ENCODE measurements at places on chromosomes 2 and 18.

DNA sequence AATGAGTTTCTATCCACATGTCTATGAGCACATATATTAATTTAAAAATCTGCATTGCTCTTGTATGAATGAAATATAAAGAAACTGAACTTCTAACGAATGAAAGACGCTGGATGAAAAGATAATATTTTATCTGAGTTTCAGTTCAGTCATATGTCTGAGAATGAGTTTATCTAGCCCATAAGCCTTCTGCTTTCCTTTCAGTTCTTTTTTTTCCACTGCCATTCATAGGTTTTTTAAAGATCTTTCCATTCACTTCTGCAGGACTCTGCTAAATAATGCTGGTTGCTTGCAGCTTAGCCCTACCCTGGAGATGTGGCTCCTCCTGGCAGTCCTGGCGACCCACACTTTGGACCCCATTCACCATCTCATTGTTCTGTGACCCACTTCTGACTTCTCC, 109.0 kb downstream of the BCL2 start:
- no peak for DNase-seq

GRCh38 chr2:237623428-237624403, 3.7 kb upstream of the LRRFIP1 start:
- no peak for DNase-seq

GRCh38 chr2:230984393-230985220, 11.3 kb upstream of the SPATA3 start:
- DNase-seq = no peak

DNA sequence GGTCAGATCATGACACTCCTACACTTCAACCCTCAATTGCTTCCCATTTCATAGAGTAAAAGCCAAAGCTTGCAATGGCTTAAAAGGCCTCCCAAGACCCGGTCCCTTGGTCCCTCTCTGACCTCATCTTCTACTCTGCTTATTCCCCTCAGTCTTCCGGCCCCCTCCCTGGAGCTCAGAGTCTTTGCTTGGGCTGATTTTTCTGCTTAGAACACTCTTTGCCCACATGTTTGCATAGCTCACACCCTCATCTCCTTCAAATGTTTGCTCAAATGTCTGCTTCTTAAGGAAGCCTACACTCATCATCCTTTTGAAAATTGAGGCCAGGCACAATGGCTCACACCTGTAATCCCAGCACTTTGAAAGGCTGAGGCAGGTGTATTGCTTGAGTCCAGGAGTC, 65.6 kb upstream of the CAPN13 start:
- no peak for DNase-seq

DNA sequence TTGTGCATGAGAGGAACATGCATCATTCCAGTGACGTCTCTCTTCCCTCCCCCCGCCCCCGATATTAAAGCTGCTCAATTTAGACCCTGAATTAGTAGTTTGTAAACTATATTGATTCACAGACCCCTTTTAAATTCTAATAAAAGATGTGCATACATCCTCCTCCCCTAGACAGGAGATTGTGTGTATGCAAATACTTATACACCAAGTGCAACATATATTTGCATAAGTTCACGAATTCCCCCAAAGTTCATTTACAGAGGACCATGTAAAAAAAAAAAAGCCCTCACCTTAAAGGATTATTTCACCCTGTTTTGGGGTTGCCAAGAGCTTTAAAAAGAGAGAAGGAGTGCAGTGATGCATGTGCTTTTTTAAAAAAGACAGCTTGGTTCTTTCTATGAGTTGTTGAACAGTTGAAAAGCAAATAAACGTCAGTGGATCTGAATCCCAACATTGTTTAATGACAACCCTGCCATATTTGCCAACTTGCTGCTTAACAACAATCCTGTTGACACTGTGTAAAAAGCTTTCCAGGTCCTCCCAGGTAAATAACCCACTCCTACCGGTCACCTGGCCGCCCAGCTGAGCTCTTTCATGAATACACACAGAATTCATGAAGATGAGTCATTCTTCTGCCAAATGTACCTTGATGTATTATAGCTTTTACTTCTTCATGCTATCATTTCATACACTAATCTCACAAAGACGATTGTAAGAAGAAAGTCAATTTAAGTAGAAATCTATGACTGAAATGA, 211.5 kb downstream of the IKZF2 start:
- no peak for DNase-seq

- DNase-seq = no peak
Observed at GRCh38 chr2:221443645-221444044, 128.5 kb downstream of the EPHA4 start.

- no peak for DNase-seq
Observed at GRCh38 chr2:61125123-61125710, 36.8 kb upstream of the C2orf74 start.
